Ascending aorta (tissue), 2 donors: ENCODE measurements at places on chromosomes 6 and 20.

GRCh38 chr20:57312138-57312537 is 17.5 kb upstream of the SPO11 start:
- no peak for DNase-seq

GRCh38 chr6:22536122-22536521 is 33.2 kb upstream of the HDGFL1 start:
- DNase-seq, result no peak

DNA sequence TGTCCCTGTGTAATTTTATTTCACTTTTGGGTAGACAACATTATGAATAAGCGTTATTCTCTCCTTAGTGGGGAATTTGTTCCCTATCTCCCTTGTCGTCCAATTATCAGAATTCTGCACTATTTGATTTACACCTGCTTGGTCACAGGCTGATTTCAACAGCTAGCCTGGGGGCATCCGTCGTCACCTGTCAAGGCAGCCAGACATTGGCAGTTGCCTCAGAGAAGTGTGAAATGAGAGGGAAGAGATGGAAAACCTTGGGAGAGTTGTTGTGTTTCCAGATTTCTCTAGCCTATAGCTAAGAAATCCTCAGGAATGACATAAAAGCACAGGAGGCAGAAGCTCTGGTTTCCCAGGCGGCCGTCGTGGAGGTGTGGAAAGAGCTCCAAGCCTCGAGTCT is 891 bp upstream of the GHRH start:
- no peak for DNase-seq

DNA sequence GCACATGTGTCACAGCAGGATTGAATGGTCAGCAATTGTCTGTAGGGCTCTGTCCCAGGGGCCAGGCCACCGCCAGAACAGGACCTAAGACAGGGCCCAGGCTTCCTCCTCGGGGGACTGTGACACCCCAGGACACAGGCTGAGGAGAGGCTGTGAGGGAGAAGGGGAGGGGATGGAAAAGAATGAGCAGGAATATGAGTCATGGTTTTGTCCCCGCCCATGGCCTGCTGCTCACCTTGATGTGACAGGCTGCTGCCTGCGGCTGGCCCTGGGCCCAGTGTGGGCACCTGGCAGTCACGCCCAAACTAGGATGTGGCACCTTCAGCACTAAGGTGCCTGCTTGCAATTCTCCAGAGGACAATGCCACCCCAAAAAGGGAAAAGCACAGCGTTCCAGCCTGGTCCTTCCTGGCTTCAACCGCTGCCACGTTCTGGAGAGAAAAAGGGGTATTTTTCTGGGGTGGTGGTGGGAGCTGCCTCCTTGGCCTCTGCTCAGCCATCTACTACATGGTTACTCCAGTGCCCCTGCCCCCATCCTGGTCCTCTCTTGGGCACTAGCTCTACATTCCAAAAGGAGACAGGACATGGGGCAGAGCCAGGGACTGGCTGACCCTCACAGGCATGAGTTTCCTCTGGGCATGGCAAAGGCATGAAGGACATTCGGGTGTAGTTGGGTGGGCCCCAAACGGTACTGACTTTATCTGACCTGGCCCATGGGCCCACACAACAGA is 93.4 kb downstream of the SLC22A23 start:
- DNase-seq, result no peak

- no peak for DNase-seq
Observed at GRCh38 chr20:48236000-48236970, 451.0 kb upstream of the SULF2 start.
